Stimulated activated CD4-positive, alpha-beta T cell treated with anti-CD3 and anti-CD28 coated beads, Interleukin-4, amount 100 ng/mL, for 24 hours (primary cell): ENCODE measurements at places on chromosomes 12 and 14.

GRCh38 chr14:61080591-61081010 is 99.6 kb downstream of the SLC38A6 start:
- DNase-seq: no peak

- DNase-seq: no peak
Observed at GRCh38 chr14:24913746-24914145, 136.2 kb downstream of the STXBP6 start.

DNA sequence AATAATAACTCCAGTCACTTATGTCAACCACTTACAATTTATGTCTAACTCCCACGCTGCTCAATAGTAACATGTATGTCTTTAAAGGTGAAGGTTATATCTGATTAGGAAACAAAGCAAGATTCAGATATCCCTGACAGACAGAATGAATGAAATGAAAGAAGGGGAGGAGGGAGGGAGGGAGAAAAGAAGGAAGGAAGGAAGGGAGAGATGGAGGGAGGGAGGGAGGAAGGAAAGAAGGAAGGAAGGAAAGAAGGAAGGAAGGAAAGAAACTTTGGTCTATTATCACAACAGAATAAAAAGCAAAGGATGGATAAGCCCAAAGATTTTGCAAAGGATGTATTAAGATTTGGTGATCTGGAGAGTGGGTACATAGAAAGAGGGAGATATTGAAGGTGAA is 433.3 kb downstream of the PRKD1 start:
- DNase-seq: no peak

GRCh38 chr12:51751661-51752060 is 96.9 kb downstream of the FIGNL2 start:
- no peak for DNase-seq

- peak; percentile 60 for DNase-seq
Observed at GRCh38 chr14:21382886-21383847, 652 bp downstream of the SUPT16H start.

DNA sequence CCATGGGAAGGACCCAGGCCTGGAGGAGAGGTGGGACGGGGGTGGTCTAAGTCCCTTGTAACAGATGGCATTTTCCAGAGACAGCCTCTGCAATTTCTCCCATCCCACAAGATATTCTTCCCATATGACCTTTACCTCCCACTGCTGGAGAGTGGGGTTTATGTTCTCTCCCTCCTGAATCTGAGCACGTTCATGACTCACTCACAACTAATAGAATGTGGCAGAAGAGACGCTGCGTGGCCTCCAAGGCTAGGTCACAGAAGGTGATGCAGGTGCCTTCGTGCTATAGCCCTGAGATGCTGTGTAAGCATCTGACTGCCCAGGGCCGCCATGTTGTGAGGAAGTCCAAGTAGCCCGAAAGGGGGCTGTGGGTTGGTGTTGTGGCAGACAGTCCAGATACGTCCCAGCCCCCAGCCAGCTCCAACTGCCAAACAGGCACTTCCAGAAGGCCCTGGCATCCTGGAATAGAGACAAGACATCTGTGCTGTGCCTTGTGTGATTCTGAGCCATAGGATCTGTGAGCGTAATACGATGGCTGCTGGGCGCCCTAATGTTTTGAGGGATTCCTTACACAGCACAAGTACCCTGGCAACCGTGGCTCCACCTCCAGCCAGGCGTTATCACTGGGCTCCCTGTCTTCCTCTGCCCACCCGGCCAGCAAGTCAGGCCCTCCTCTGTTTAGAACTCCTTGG is 56.1 kb upstream of the NCOR2 start:
- no peak for DNase-seq

- no peak for DNase-seq
Observed at GRCh38 chr12:43711348-43711747, 47.2 kb downstream of the PUS7L start.

DNA sequence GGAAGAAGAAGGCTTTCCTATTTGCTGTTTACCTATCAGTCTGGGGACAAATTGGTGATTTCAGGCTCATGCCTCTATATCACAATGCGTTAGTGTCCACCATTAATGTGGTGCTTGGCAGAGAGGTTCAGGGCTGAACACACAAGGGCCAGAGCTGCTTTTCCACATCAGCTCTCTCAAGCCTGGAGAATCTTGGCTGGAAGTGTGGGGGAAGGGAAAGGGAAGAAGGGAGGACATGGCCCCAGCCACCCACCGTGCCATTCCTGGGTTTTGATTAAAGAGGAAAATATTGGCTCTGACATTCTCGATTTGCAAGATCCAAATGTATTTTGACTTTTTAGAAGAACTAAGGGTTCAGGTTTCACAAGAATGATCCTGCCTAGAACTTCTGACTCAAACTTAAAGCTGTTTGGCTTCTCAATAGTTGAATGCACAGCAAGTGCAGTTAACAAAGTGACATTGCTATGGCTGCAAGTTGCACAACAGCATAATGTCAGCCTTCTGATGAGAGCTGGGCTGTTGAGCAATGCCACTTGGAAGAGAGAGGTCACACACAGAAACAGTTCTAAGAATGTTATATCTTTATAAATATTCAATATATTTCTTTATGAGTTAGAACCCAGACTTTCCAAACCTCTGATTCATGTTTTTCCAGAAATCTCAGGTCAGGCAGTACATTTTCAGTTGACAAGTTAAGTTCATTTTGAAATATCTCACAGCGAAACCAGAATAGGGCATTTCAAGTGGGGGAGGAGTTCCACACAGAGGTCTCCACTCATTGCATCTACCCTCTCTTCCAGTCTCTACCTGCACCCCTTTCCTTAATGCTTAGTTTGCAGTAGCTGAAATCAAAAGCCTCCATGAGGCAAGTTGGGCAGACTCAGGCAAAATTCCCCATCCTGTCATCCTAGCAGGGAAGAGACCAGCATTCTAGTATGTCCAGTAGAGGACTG is 25.3 kb downstream of the IGF1 start:
- no peak for DNase-seq

- DNase-seq: no peak
Observed at GRCh38 chr12:69919495-69919894, 94.5 kb downstream of the MYRFL start.

DNA sequence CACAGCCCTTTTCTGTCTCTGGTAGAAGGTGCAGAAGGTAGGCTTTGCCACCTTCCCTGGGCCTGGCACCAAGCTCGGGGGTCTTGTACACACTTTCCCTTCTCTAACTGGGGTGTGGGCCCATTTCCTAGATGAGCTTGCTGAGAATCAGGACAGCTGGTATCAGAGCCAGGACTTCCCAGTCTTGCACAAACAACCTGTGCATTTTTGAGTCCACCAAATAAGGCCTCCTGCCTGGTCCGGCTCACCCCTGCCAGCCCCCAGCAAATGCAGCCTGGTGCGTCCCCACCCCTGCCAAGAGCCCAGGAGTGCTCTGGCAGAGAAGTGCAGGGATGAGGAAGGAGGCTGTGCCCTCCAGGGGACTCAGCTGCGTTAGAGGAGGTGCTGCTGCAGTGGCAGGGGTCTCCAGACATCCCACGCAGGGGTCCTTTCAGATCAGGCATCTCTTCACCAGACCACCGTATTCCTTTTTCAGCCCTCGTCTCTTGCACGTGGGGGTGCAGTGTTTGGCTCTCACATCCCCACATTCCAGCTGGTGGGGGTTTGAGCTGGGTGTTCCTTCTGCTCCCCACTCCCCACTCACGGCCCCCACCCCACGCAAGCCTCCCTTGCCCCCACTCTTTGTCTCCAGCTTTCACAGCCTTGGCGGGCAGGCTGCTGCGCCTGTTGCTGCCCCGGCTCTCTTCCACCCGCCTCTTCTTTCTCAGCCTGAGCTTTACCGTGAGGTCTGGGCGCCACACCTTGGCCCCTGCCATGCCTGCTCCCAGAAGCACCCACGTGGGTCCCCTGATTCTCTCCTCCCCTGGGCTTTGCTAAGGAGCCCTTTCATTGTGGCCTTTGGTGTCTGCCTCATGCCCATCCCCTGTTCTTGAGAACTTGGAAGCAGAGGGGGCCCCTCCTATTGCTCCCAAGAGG is 32.3 kb downstream of the MEG3 start:
- DNase-seq: no peak

GRCh38 chr14:53640695-53641094 is 315.9 kb downstream of the BMP4 start:
- DNase-seq: no peak

- no peak for DNase-seq
Observed at GRCh38 chr12:114626-115211, 48.2 kb downstream of the IQSEC3 start.

- DNase-seq: no peak
Observed at GRCh38 chr12:7374423-7375144, 69.4 kb downstream of the CD163L1 start.

- DNase-seq: no peak
Observed at GRCh38 chr12:15751741-15752140, 37.4 kb downstream of the EPS8 start.

DNA sequence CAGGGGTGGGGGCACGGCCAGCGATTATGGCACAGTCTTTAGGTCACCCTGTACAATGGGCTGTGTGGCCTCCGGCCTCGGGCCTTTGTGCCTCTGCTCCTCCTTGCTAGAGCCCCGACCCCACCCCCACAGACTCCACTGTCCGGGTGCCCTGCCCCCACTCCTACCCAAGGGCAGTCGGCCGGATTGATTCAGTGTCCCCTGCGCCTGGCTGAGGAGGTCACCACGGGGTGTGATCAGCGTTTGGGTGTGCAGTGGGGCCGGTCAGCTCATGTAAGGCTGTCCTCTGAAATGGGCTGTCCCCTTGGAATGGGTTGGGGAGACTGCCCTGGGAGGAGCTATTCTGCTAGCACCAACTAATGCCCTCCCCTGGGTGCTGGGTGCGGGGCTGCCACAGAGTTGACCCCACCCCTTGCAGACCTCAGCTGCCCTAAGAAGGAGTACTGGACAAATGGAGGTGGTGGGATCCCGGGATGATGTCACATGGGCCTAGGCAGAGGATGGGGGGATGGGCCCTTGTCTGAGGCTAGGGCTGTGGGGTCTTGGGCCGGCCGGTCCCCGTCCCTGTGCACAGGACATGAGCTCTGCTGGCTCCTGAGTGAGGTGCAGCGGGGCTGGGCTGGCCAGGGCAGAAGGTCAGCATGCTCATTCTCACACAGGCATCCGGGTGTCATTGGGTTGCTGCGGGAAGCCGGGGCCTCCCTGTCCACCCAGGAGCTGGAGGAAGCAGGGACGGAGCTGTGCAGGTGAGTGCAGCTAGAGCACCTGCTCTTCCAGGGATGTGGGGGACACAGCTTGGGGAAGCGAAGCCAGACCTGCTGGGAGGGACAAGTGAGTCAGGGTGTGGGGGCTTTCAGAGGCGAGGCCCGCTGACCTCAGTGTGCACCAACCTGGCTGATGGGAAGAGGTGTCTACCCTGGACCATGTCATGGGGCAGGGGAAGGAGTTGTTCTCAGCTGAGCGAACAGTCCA is 23.4 kb downstream of the ASPG start:
- DNase-seq: no peak
